ENCODE measurements at places on chromosomes 6 and 20.

- no peak for DNase-seq
Measured at GRCh38 chr6:14121936-14122344, 4.4 kb downstream of the CD83 start.

DNA sequence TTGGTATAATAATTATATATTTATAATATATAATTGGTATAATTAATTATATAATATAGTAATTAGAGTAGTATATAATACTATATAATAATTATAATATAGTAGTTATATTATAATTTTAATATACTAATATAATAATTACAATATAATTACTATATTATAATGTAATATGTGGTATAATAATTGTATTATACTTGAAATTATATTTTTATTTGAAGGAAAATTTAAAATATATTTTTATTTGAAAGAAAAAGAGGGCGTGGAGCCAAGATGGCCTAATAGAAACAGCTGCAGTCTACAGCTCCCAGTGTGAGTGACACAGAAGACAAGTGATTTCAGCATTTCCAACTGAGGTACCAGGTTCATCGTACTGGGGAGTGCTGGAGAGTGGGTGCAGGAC, 365.9 kb downstream of the MMUT start:
- no peak for DNase-seq

DNA sequence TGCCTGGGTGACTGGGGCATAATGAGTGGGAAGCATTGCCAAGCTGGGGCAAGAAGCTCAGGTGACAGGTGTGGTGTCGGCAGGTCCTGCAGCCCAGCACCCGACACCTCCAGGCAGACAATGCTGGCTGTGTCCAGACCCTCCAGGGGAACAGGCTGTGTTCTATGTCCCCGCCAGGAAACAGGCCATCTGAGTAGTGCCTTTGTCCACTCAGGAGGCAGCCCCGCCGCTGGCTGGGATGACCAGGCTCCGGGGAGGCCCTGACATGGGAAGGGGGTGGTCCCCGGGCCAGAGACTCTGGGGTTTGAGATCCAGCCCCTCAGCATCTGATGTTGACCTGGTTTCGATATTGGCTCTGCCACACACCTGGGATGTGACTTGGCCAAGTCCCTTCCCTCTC, 28.4 kb downstream of the SNPH start:
- DNase-seq: no peak

- no peak for DNase-seq
Measured at GRCh38 chr20:46050885-46051284, 21.9 kb downstream of the SLC12A5 start.

DNA sequence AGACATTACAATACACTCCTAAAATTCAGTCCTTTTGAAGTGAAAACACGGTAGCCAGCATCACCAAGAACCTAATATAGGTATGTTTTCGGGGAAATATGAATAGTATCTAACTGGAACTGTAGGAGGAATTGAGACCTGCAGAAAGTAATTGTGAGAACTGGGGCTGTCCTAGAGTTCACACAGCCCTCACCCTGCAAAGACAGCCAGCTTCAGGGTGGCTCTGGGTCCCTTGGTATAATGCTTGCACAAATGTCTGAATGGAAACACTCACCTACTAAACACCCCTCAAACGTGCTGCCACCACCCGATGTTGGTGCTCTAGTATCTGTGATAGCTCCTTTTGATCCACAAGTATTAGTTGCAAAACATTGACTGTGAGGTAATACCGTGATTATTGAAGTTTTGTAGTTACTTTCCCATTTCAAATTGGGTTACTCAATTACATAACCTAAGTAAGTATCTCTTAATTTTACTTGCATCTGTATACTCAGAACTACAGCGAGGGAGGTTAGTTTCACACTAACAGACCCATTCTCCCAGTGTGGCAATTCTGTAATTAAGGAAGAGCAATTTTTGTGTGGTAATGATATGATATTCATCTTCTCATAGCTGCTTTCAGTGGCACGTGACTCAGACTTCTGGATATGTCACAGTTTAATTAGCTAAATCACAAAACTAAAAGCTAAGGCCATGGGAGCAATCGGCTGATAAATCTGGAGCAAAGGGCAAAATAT, 129.5 kb downstream of the INSM1 start:
- no peak for DNase-seq

DNA sequence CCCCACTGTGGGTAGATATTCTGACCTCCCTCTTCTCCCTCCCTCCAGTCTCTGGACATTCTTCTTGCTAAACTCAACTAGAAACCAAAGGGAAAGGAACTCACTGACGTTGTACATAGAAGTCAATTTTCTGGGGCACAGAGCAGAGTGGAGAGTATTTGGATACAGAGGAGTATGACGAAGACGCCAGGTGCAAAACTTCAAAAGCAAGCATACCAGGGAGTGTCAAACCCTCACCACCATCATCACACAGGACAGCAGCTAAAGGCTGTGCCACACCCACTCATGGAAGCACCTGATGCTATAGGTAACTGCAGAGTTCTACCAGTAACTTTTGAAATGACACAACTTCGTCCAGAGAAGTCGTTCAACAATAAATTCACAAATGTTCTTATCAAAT, 64.8 kb downstream of the FYN start:
- DNase-seq: no peak

DNA sequence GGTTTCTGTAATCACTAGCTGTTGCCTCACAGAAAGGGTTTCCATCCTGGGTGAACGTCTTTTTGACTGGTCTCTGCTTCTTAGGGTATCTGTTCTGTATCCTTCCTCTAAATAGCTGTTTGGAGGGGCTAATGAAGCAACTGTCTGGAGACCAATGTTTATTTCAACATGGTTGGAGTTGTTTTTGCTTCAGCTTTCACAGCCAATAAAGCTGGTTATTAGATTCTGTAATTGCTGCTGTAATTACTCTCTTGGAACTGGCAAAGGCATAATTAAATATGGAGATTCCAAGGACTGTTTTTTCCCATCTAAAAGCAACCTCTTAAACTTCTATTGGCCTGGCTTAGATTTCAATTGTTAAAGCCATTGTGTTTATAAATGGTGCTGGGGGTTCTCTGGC, 31.9 kb downstream of the CHMP4B start:
- no peak for DNase-seq

DNA sequence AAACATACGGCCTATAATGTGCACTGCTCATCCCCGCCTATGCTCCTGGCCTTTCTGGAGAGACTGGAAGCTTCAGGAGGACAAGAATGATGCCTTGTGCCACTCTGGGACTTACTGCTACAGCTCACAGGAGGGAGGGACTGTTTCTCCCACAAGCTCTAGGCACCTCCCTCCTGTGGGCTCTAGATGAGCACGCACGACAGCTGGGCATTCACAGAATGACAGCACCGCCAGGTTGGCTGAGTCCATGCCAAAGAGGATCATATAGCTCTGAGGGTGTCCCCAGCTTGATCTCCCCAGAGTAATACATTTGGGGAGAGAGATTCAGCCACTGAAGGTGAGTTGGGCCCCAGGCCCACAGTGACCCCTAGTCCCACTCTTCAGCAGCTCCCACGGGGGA, 10.1 kb upstream of the PGC start:
- DNase-seq: no peak

DNA sequence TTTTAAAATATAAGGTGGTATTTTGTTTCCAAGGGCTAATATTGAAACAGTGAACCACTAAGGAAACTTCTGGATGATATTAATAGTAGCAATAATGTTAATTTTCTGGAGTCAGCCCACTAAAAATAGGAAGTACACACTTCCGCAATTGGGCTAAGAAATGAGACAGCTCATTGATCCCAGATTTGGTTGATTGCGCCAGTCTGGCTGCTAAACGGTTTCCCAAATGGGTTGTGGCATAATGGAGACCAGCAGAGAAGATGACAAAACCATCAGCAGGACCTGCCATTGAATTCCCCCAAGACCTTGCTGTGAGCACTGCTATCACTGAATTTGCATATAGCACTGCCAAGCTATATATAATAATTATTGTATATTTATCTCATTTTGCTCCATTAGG, 71.2 kb upstream of the SGK1 start:
- no peak for DNase-seq

GRCh38 chr6:8557014-8557748, 121.8 kb upstream of the SLC35B3 start:
- no peak for DNase-seq

DNA sequence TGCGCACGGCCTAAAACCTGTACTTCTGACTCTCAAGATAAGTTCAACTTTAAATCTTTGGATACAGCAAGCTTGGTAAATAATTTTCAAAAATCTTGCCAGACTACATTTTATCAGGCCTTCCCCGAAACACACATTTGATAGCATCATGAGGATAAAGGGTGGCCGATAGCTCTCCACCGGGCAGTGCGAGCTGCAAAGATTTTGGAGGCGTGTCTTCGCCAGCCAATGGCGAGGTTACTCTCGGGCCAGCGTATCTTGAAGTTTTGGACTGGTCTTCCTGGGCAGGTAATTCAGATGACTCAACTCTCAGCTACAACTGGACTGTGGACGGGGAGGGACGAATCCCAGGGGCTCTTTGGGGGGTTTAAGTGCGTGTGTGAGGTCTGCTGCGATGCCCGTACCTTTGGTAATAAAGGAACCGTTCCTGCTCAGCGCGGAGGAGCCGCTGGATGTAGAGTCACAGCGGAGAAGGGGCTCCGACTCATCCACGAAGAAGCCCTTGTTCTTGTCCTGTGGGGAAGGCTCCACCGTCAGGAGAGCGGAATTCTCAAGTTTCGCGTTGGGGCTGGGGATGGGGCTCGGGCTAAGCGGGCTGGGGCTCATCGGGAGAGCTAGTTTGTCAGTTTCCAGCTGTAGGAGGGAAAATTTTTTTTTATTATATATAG, 75.3 kb downstream of the TNFRSF21 start:
- DNase-seq: no peak

GRCh38 chr20:41567615-41568014, 50.6 kb downstream of the CHD6 start:
- no peak for DNase-seq

- no peak for DNase-seq
Measured at GRCh38 chr6:134077301-134077700, 24.9 kb upstream of the SLC2A12 start.

- no peak for DNase-seq
Measured at GRCh38 chr20:17228624-17229061, 1.8 kb downstream of the PCSK2 start.

DNA sequence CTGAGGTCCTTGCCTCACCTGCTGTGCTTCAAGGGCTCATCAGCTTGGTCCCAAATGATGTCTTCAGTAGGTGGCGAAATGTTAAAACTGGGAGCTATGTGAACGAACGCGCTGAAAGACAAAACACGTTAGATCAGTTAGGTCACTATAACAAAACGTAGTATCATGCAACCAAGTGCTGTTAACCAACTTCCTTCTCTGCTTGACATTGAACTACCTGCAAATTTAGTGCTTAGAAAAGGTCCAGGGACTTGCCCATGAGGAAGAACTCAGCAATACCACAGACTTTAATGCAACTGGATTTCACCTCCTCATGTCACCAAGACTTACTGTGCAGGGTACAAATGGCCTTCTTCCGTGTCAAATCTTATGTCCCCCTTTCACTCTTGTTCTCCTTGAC, 24.8 kb downstream of the BACH2 start:
- no peak for DNase-seq

DNA sequence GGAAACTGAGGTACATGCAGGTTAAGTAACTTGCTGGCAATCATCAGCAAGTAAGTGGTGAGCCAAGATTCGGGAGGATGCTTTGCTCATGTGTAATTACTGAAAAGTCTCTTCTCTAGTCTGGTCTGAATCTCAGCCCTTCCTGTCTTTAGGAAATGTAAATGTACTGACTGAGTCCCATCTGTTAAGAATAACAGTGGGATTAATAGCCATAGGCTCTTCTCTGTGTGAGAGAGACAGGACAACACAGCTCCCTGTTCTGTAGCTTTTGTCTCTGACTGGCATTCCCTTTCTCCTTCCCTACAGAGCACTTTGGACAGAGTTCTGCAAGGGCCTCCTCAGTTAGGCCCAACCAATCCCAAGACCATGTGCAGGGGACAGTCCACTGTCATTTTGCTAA, 131.3 kb upstream of the OGFRL1 start:
- DNase-seq: no peak

GRCh38 chr6:123908797-123909196, 105.1 kb downstream of the NKAIN2 start:
- DNase-seq: no peak

DNA sequence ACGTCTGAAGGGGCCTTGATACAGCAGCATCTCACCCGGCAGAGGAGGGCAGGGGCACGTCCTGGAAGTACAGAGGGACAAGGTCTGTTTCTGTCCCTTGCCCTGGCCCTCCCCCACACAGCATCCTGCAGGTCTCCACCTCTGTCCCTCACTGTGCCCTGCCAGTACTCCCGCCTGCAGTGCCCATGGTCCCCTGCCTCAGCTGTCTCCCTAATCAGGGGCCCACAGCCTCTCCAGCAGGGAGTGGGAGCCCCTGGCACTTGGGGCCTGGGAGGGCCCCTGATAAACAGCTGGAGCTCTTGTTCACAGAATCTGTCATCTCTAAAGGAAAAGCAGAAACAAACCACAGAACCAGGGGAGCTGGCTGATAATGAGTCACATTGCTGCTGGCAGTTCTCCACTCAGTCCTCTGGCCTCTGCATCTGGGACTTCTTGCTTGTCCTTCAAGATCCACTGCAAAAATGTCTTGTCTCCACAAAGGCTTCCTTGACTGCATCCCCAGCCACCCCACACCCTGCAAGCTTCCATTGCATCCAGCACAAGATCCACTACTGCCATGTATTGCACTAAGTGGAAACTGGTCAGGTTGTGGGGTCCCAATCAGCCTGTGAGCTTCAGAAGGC, 33.2 kb upstream of the TAF8 start:
- peak; percentile 93 for DNase-seq

GRCh38 chr6:166417285-166417691, 34.5 kb upstream of the MPC1 start:
- DNase-seq: no peak

GRCh38 chr6:91149956-91150705, 563.3 kb upstream of the MAP3K7 start:
- DNase-seq: no peak

DNA sequence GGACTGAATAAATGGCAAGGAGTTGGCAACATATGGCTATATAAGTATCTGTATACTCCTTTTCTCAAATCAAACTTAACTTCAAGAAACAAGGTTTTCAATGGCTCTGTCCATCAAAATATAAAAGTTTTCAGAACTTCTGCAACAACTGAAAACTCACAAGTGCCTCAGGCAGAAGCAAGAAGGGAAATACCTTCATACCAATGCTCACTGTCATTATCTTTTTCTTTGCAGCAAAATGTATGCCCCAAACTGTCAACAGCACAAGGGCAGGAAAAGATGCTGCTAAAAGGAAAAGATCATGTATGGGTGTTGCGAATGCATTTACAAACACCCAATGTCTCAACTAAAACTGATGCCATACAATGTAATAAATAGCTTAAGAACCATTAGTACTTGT, 45.9 kb downstream of the PTPRK start:
- no peak for DNase-seq

- no peak for DNase-seq
Measured at GRCh38 chr6:82331031-82331773, 32.4 kb upstream of the TPBG start.

- no peak for DNase-seq
Measured at GRCh38 chr6:170223718-170224693, 66.9 kb downstream of the DLL1 start.

GRCh38 chr6:165770397-165771082, 107.5 kb upstream of the PDE10A start:
- DNase-seq: no peak

- no peak for DNase-seq
Measured at GRCh38 chr6:39929039-39929732, 5.1 kb downstream of the MOCS1 start.

GRCh38 chr6:22756365-22756764, 187.0 kb downstream of the HDGFL1 start:
- no peak for DNase-seq

GRCh38 chr20:2108987-2109386, 7.4 kb downstream of the STK35 start:
- DNase-seq: no peak

Measured in hematopoietic multipotent progenitor cell treated with erythropoietin and hydrocortisone succinate and interleukin-3 and kit ligand, for 15 days (in vitro differentiated cells).